Upper lobe of left lung (tissue), 6 donors: ENCODE measurements at places on chromosomes 5 and 9. TPM values are rescaled to one million over a fixed set of nuclear protein-coding genes. Genes with fewer than 3 reads are reported as not detected.

Gene TTC23L
- total RNA-seq = 0.11 TPM

Gene SPACA9
- total RNA-seq = 6.4 TPM

DNA sequence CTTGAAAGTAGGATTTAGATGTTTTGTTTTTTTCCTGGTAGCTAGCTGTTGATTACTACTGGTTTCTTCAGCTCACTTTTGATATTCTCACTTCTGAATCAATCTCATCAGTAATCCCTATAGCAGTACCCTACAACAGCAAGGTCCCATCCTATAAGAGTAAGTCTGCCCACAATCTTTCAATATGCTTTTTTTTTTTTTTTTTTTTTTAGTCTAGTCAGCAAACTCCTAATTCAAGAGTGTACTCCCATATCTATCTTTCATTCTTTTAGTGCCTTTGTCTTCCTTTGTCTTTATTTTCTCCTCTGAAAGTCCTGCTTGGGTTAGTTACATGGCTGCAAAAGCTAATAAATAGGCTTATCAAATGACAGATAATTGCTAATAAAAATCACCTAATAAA, 362.4 kb upstream of the RIOK2 start:
- no peaks in the 10 kb centered on the region for H3K36me3 ChIP-seq
- no peaks in the 10 kb centered on the region for H3K4me1 ChIP-seq
- H3K27ac ChIP-seq = no peak overlapping the region
- DNase-seq = no peak
- H3K27me3 ChIP-seq = no peaks in the 10 kb centered on the region

DNA sequence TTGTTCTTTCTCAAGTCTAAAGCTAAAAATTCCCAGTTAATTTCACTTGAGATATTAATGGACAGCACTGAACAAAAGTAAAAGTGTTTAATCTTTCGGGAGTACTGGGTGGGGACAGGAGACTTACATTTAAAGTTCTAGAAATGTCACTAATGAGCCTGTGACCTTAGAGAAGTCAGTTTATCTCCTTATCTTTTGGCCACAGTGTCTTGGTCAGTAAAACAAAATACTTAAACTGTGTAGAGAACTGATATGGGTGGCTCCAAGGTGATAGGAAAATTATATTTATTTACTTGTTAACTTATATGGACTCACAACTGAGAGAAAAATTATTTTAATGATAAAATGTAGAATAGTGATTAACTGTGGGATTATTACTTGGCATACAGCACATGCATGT, 8.9 kb downstream of the IPO11 start:
- peaks cover 5% of the 10 kb centered on the region for H3K4me1 ChIP-seq
- no peak overlapping the region for H3K27ac ChIP-seq
- no peaks in the 10 kb centered on the region for H3K36me3 ChIP-seq
- no peak for DNase-seq
- H3K27me3 ChIP-seq = no peaks in the 10 kb centered on the region
- H3K4me3 ChIP-seq = no peak overlapping the region

- no peak for DNase-seq
- no peaks in the 10 kb centered on the region for H3K27me3 ChIP-seq
- peaks cover 52% of the 10 kb centered on the region for H3K4me1 ChIP-seq
- no peaks in the 10 kb centered on the region for H3K36me3 ChIP-seq
Observed at GRCh38 chr9:111902391-111903139, 6.0 kb downstream of the UGCG start.

GRCh38 chr9:34518110-34518616, 4.6 kb downstream of the ENHO start:
- DNase-seq = no peak

DNA sequence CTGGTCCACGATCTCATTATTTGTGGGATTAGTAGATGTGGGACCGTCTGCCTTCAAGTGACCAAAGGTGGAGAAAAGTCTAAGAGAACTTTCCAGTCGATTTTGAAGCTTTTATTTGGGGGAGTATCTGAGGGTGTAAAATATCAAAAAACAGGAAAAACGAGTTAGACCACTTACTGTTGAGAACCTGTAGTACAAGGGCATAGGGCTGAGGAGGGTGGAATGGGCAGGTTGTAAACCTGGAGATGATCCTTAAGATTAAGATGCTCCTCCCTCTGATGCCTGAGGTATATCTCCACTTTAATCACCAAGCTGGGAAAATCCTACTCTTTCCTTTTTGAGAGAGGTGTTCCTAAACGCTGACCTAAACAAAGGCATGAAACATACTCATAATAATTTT, 32.0 kb upstream of the GTF2H2C start:
- H3K4me1 ChIP-seq = peaks cover 46% of the 10 kb centered on the region
- DNase-seq = no peak

Gene FBXL7
- total RNA-seq = 4.9 TPM

DNA sequence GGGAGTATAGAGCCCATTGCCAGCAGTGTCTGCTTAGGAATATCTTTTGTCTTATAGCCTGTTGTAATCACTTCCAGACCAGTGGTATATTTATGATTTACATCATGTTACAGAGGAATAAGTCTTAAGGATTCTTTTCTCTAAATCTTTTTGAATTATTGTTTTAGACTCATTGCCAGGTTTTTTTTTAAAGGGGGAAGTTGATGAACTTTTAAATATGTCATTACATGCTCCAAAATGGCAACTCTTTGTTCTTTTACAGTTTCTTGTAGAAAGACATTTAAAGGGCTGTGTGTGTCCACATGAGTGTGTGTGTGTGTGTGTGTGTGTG, 59.4 kb upstream of the NFIB start:
- H3K4me3 ChIP-seq = no peak overlapping the region
- no peaks in the 10 kb centered on the region for H3K27me3 ChIP-seq
- H3K27ac ChIP-seq = peak overlapping the region; percentile 32
- peaks cover 6% of the 10 kb centered on the region for H3K4me1 ChIP-seq
- DNase-seq = no peak
- H3K36me3 ChIP-seq = no peaks in the 10 kb centered on the region

Gene NAIF1
- total RNA-seq = 13.1 TPM

- no peak overlapping the region for H3K4me3 ChIP-seq
- peaks cover 76% of the 10 kb centered on the region for H3K4me1 ChIP-seq
- peak overlapping the region; percentile 51 for H3K27ac ChIP-seq
- DNase-seq = peak; percentile 70
- no peaks in the 10 kb centered on the region for H3K27me3 ChIP-seq
Observed at GRCh38 chr9:113590991-113591898, 127.7 kb downstream of the RGS3 start.

- H3K27ac ChIP-seq = no peak overlapping the region
- no peaks in the 10 kb centered on the region for H3K36me3 ChIP-seq
- H3K4me1 ChIP-seq = peaks cover 7% of the 10 kb centered on the region
- no peak for DNase-seq
- H3K27me3 ChIP-seq = no peaks in the 10 kb centered on the region
Observed at GRCh38 chr5:116661419-116661818, 86.8 kb upstream of the SEMA6A start.

GRCh38 chr9:12935714-12936113, 160.9 kb downstream of the LURAP1L start:
- no peak overlapping the region for H3K4me3 ChIP-seq
- no peaks in the 10 kb centered on the region for H3K4me1 ChIP-seq
- H3K27ac ChIP-seq = no peak overlapping the region
- no peak for DNase-seq
- no peaks in the 10 kb centered on the region for H3K27me3 ChIP-seq

GRCh38 chr9:105233873-105234272, 10.6 kb upstream of the SLC44A1 start:
- H3K4me1 ChIP-seq = no peaks in the 10 kb centered on the region
- no peaks in the 10 kb centered on the region for H3K27me3 ChIP-seq
- DNase-seq = no peak
- H3K4me3 ChIP-seq = no peak overlapping the region
- H3K27ac ChIP-seq = no peak overlapping the region
- no peaks in the 10 kb centered on the region for H3K36me3 ChIP-seq

DNA sequence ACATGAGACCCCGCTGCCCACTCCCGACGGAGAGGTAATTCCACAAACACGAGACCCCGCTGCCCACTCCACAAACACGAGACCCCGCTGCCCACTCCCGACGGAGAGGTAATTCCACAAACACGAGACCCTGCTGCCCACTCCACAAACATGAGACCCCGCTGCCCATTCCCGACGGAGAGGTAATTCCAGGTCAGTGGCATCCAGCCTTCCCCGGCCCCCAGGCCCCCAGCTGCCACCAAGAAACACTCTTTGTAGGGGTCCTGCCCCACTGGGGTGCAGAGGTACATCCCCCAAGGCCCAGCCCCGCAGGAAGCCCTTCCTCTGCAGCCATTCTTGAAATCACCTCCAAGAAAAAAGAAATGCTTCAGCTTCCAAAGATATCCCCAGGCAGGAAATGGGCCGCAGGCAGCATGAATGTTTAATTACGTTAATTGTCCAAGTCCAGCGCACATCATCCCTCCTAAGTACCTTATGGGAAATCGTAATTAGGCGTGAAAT, 115.9 kb downstream of the ADAMTS2 start:
- H3K4me1 ChIP-seq = no peaks in the 10 kb centered on the region
- no peak overlapping the region for H3K4me3 ChIP-seq
- H3K27ac ChIP-seq = no peak overlapping the region
- H3K27me3 ChIP-seq = no peaks in the 10 kb centered on the region

DNA sequence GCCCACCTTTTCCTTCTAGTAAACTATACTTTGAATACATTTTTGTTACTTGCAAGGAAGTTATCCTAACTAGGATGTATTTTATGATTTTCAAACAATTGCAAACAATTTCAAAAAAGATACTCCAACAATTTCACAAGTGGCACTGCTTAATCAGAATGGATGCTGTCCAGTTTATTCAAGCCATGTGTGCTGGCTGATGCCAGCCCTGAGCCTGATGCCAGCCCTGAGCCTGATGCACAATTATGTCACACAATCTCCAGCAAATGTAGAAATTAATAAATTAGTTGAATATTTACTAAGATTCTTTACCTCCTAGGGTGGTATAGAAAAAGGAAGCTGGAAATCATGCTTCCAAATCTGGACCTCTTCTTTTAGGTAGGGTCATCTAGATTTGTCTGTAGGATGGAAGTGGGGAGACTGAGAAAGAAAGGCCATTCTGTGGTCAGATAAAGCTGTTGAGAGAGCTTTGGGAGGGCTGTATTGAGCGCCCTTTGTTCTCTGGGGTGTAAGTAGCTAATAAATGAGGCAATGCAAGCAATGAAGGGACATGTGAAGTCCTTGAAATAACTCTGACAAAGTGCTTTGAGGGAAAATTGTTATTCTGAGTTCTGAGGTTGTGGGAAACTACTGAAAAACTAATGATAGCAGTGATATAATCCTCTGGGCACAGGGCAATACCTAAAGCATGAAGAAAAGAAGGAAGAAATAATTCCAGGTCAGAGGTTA, 5.8 kb upstream of the C6 start:
- no peak for DNase-seq
- H3K27me3 ChIP-seq = no peaks in the 10 kb centered on the region
- no peak overlapping the region for H3K4me3 ChIP-seq
- H3K4me1 ChIP-seq = no peaks in the 10 kb centered on the region
- peak overlapping the region; percentile 30 for H3K27ac ChIP-seq

Gene PDE6A
- total RNA-seq = not detected

- no peak for DNase-seq
- no peak overlapping the region for H3K27ac ChIP-seq
- H3K27me3 ChIP-seq = no peaks in the 10 kb centered on the region
- no peak overlapping the region for H3K4me3 ChIP-seq
- no peaks in the 10 kb centered on the region for H3K4me1 ChIP-seq
Observed at GRCh38 chr9:17863213-17863883, 284.5 kb downstream of the SH3GL2 start.

Gene SARDH
- total RNA-seq = 37.7 TPM

- H3K27me3 ChIP-seq = no peaks in the 10 kb centered on the region
- no peaks in the 10 kb centered on the region for H3K4me1 ChIP-seq
- DNase-seq = no peak
Observed at GRCh38 chr5:144582066-144582465, 411.4 kb downstream of the KCTD16 start.

GRCh38 chr9:121232251-121232650, 30.6 kb upstream of the RAB14 start:
- H3K4me3 ChIP-seq = no peak overlapping the region
- DNase-seq = no peak
- H3K27ac ChIP-seq = no peak overlapping the region
- no peaks in the 10 kb centered on the region for H3K36me3 ChIP-seq

DNA sequence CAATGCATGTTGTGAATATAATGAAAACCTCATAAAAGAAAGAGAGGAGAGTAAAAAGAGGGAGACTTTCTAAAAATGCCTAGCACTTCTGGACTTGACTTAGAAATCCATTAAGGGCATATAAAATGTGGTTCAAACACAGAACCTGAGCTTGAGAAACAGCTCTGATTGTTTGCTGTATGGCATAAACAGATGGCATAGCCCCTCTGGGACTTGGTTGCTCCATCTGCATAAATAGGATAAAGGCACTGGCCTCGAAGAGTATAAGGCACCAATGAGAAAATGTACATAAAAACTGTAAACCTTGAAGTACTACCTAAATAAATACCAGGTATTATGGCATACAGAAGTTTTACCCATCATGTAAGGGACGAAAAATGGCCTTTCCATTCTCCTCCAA, 23.8 kb downstream of the MRPS27 start:
- no peak overlapping the region for H3K4me3 ChIP-seq
- peaks cover 5% of the 10 kb centered on the region for H3K36me3 ChIP-seq
- DNase-seq = no peak

Gene TMEM161B
- 10.5 TPM for total RNA-seq

DNA sequence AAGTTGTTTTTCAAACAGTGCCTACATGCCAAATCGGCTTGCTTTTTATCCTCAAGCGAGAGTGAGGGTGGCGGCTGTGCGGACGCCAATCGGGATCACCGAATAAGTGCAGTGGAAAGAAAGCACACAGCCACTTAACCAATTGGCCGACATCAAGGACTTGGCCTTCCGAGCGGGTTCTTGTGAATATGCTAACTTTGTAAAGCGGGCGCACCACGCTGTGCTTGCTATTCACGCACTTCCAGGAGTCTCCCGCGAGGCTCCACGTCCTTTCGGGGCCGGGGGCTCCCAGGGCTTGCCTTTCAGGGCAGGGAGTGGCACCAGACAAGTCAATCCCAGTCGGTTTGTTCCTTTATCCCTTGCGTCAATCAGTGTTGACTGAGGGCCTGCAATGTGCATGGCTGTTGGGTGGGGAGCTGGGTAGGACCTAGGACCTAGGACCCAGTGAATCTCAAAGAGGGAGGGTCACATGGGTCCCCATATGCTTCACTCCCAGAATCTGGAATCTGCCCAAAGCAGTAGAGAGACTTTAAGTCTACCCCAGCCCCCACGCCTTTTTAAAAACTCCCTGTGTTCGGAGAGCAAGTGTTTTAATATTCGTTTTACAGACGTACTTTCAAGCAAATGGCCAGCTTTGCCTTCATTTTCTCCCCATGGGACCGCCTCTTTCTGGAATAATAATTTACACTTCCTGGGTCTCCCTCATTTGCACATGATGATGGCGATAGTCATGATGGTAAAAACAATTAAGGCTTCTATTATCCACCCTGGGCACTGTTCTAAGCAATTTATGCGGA, 2.0 kb upstream of the GCNT4 start:
- H3K27me3 ChIP-seq = no peaks in the 10 kb centered on the region
- H3K4me1 ChIP-seq = peaks cover 33% of the 10 kb centered on the region
- H3K4me3 ChIP-seq = peak overlapping the region; percentile 67
- DNase-seq = peak; percentile 73
- peak overlapping the region; percentile 89 for H3K27ac ChIP-seq
- no peaks in the 10 kb centered on the region for H3K36me3 ChIP-seq
